ENCODE measurements at places on chromosomes 3 and 15. TPM values are rescaled to one million over a fixed set of nuclear protein-coding genes. Genes with fewer than 3 reads are reported as not detected.

DNA sequence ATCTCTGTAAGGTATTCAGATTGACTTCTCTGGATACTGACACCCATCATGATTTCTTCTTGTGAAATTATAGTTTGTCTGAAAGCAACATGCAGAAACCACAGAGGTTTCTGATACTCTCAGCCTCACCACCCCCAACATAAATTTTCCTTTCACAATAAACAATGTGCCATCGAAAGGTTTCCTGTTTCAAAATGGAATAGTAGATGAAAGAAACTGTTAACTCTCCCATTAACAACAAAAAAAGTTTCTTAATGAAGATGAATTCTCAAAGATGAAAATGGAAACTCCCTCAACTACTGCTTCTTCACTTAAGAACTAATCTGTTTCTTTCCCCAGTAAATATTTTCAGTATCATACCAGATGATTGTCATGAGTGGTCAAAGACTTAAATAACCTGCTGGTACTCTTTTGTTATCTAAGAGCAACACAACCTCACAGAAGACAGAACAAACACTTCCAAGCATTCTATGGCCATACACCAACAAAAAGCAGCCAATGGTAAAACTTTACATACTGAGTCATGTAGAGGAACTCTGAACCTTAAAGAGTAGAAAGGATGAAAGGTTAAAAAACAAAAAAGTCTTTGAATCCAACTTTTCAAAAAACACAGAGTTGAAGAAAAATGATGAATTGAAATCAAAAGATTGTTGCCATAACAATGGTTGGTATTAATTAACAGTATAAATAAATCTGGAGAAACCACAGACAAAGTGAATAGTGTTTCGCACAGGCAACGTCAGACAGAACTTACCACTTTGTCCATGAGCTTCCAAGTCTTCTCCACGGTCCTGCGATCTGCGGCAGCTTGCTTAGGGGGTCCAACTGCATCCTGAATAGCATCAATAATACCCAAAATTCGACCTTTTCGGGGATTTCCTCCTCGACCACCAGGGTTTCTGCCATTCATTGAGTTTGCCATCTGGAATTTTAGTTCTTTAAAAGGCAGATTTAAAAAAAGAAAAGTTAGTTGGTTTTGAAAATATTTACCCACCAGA, 1.9 kb downstream of the CBLB start:
- no peak for DNase-seq

DNA sequence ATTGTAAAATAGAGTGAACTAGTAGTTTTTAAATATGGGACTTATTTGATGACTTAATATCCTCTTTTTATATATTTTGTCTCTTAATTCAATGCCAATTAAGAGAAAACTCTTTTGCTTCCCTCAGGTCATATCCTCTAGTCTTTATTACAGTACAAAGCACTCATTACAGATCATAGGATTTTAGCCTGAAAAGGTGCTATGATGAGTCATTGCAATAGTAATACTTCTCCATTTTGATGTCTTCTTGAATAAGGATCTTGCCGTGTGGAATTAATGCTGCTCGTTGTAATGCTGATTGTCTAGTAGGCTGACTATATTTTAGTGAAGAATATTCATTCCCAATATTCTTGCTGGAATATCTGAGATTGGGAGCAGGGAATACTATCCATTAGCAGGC, 612.2 kb upstream of the GOLIM4 start:
- no peak for DNase-seq

GUCA1C gene
- not detected for total RNA-seq

SLC9C1 gene
- total RNA-seq, result not detected

MASP1 gene
- 4.6 TPM for total RNA-seq

- DNase-seq, result no peak
These were observed 103.1 kb upstream of the BCL6 start for GRCh38 chr3:187848401-187848800.

DNA sequence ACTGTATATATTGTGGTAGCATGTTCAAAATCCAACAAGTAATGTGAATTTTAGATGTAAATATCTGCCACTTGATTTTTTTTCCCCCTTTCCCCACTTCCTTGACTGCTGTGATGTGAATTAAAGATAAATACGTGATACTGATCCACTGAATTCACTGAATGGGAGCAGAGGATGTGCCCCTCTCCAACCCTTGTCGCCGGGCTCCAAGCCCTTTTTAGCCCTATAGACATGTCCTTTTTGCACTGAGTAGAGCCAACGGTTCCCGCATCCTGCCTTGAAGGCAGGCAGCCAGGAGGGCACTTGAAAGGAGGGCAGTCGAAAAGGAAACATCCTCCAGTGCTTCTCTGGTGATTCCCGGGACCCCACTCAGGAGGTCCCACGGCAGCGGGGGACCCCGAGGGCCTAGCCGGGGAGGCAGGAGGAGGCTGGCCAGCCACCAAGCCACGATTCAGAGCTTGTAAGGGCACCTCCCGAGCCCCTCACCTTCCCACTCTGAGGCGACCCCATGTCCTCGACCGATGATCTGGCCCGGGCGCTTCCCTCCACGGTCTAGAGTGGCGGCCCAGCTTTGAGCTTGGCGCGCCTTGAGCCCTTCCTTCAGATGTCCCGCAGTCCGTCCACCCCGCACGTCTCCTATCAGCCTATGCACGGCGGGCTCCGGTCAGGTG, 901 bp upstream of the MANF start:
- no peak for DNase-seq

PRICKLE2 gene
- 3.1 TPM for total RNA-seq

DNA sequence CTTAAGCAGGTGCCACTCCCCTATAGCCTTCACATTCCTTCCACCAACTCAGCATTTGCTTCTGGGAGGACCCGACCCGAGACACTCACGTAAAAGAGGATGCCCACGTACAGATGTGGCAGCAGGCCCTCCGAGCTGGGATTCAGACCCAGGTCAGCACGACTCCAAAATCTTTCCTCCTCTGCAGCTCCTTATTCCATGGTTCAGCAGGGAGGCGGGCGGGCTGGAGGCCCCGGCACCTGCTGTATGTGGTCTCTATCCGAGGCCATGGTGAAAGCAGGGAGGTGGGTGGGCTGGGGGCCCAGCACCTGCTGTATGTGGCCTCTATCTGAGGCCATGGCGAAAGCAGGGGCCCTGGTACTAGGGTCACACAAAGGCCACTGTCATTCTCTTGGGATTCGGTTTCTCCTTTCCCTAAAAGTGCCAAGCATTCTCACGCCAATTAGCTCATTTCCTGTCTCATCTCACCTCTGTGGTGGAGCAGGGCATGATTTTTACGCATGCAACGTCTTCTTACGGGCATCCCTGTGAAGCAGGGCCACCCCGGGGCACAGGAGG, 5.9 kb upstream of the MUC4 start:
- no peak for DNase-seq

DNA sequence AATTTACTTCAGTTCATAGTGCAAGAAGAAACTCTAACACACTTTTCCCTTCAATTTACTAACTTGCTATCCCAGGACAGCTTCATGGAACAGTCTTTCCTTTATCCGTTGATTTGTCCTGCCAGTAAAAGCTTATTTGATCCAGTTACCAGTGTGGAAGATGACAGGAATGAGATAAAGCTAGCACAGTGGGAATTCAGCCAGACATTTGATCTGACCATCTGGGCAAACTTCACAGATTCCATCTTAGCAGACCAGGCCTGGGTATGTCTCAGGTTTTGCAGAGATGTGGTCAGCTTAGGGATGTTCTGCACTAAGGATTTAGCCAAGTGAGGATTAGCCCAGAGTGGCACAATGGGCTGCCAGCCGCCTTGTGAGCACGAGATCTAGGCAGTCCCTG, 19.7 kb downstream of the CEMIP start:
- DNase-seq, result no peak

- DNase-seq, result no peak
These were observed 209.5 kb upstream of the SUCLG2 start for GRCh38 chr3:67863869-67864268.

TP63 gene
- 0.39 TPM for total RNA-seq

GRCh38 chr3:54818942-54819341, 108.9 kb downstream of the LRTM1 start:
- no peak for DNase-seq
